ENCODE measurements at places on chromosomes 7 and 10.

DNA sequence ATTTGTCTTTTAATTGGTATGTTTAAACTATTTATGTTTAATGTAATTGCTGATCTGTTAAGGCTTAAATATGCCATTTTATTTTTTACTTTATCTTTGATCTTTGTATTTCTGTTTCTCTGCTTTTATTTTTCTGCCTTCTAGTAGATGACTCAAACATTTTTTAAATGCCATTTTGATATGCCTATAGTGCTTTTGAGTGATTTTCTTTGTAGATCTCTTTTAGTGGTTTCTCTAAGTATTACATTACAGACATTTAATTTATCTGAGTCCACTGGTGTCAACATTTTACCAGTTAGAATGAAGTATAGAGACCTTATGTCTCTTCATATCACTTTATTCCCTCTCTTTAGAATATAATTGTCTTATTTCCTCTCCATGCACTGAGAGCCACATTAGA, 32.7 kb downstream of the IL6 start:
- DNase-seq, result no peak

DNA sequence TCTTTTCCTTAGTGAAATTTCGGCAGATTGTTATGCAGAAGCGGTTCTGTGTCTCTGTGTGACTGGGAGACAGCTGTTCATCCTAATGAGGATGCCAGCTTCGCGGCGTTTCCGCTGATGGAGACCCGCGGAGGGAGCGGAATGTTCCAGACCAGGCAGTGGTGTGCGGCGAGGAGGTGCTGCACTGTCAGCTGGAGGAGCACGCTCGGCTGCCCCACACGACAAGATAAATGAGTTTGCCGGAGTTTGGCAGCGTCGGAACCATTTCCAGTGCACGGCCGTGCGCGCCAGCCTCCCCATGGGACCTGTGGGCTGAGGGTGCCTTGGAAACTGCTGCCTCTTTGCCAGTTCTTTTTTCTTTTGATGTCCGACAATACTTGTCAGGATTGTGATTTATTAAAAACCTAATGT, 64.6 kb downstream of the WDR37 start:
- DNase-seq, result no peak

GRCh38 chr7:6520163-6520981, 30.9 kb downstream of the GRID2IP start:
- DNase-seq, result no peak

DNA sequence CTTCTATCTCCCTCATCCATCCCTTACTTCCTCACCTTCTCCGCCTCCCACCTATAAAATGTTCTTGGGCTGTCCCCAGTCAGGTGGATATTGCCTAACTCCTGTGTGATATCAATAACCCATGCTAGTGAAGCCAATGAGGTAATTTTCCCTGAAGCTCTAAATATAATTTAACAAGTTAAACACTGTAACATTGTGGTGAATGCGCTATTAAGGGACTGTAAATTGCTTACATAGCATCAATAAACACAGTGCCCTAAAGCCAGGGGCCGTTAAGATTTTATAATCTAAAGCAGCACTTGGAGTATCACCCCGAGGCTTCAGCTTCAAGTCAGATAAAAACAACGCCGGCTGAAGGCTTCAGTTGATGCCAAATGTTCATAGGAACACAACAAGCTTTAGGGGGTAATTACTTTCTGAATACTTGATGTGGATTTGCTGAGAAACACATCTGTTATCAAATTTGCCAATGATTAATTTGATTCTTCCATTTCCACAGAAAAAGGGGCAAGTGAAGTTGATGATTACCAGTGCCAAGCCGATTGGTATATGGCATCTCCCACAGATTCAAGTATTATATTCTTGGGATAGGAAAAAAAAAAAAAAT, 138.4 kb downstream of the CREB5 start:
- no peak for DNase-seq

GRCh38 chr7:1170741-1171501, 10.9 kb upstream of the ZFAND2A start:
- DNase-seq, result no peak

DNA sequence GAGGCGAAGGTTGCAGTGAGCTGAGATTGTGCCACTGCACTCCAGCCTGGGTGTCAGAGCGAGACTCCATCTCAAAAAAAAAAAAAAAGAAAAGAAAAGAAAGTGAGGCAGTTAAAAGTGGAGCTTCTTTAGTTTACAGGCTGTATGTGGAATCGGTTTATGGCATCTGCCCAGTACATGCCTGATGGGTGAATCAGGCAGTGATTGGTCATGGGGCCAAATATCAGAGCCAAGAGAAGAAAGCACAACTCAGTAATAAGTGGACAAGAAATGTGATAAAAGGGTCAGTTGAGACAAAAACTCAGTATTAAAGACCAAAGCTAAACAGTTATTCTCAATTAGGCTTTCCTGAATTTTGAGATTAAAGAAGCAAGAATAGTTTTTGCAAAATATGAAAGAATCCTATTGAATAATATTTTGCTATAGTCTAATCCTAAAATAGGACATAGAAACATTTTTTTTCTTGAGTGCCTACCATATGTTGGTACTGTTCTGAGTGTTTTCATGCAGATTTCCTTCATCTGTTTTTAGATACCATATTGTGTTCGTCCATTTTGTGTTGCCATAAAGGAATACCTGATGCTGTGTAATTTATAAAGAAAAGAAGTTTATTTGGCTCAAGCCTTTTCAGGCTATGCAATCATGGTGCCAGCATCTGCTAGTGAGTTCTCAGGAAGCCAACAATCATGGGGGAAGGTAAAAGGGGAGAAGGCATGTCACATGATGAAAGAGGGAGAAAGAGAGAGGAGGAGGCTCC, 14.4 kb downstream of the CDC14C start:
- no peak for DNase-seq

DNA sequence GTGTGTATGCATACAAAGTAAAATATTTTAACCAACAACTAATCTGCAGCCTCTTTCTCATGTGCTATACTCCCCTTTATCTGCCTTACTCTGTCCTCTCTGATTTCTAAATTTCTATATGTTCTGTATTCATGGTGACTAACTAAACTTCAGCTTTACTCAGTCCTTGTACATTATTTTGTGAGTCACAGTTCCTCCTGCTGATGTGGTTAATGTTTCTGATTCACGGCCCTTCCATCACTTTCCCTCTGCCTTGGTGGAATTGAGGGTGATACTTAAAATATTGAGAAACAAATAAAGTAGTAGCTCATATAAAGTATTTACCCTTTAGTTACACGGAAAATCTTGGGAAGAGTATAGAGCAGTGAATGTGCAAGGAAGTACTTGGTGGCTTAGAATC, 899.1 kb upstream of the ZWINT start:
- no peak for DNase-seq

- DNase-seq, result no peak
These were observed 90.4 kb downstream of the BMS1 start for GRCh38 chr10:42872865-42873435.

DNA sequence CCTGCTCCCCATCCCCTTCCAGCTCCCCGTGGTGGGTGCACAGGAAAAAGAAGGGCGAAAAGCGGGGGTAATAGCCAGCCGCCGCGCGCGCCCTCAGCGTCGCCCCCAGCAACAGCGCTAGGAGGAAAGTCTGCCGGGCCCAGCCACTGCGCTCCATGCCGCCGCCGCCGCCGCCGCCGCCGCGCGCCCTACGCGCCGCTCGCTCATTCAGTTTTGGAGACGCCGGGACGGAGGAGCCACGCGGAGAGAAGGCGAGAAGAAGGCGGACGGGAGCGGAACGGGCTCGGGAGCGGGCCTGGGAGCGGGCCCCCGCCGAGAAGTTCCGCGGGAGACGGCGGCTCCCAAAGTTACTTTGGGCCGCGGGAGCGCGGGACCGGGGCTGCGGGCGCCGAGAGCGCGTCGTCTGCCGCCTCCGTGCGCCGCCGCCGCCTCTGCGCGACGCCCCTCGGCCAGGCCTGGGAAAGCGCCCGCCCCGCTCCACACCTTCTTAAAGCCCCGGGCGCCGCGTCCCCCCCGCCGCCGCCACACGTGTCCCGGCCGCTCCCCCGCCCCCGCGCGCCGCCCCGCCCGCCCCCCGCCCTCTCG, at the start of gene RELN:
Gene RELN, minus strand, starts transcription at position 459 of the 585 bp plus-strand sequence. Its CDS starts 302 bp downstream, at position 157.
- DNase-seq, result no peak

DNA sequence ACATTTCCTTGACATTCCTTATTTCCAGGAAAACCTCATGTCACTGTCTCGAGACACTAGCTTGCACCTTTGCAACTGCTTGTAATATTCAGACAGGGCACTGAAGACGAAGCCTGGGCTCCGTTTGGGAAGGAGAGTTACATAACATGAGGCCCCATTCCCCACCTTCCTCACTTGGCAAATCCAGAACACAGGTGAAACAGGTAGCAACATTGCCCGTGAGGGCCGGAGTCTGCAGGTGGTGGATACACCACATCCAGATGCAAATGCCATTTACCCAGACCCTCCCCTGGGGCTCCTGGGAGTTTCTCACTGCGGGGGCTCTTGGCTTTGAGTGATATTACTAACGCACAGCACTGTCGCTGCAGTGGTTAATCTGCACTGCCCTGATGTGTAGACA, 491.0 kb downstream of the PTPRN2 start:
- DNase-seq, result no peak

DNA sequence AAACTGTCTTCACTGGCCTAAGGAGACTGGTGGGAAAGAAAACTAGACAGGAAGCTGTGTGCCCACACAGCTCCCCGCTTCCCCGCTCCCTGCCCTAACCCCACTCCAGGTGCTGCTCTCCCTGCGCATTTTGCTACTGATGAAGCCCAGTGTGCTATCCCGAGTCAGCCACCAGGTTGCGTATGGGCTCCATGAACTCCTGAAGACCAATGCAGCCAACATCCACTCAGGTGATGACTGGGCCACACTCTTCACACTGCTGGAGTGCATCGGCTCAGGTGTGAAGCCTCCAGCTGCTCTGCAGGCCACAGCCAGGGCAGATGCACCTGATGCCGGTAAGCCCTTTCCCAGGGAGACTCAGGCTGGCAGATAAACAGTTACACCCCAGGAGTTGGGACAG, 20.3 kb upstream of the NFKB2 start:
- DNase-seq, result no peak

GRCh38 chr10:124283215-124283948, 135.3 kb downstream of the OAT start:
- DNase-seq, result no peak

DNA sequence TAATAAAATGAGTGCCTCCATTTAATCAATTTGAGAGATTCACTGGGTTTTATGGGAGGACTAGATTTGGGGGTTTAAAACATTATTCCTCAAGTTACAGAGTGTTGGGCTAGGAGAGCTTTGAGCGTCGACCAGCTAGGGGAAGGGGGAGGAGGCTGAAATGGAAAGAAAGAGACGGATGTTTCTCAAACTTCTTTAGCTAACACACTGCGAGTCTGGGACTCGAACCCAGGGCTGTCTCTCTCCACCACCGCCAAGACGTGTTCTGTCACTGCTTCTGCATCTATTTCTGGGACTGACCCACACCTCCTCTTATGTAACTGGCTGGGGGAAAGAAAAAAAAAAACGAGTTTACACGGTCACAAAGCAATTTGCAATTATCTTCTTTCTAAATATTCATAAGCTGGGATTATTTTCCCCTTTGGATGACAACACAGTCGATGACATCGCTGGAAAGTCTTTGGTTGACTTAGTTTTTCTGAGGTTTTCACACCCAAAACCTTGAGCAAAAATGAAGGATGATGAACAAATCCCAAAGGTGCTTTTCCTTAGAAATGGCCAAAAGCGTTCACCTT, 27.2 kb downstream of the CHST15 start:
- DNase-seq, result no peak

DNA sequence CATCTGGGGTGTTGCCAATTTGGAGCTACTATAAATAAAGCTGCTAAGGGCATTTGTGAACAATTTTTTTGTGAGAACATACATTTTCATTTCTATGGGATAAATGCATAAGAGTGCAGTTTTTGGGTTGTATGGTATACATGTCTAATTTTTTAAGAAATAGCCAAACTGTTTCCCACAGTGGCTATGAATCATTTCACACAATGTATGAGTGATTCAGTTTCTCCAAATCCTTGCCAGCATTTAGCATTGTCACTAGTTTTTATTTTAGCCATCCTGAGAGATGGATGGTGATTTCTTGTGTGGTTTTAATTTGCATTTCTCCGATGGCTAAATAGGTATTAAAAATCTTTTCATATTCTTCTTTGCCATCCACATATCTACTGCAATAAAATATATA, 105.3 kb downstream of the AMPH start:
- no peak for DNase-seq

DNA sequence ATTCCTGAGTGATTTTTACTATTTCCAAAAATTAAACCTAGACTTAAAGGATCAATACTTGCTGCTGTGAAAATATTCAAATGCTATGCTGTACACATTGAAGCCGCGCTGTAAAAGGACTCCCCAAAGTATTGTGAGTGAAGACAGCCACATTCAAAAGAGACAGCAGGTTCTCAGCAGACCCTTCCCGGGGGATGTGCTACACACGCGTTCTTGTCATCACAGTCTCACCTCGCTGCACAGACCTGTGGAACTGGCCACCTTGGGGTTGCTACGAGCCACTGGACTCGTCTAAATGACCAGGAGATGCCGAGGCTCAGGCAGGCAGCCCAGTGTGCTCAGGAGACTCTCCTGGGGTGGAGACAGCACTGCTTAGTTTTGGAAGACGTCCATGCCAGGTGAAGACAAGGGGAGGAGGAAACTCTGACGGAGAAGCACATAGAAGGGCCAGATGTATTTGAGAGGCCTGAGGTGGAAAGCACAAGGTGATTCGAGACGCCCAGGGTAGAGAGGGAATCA, 367.7 kb upstream of the SHH start:
- DNase-seq, result no peak

DNA sequence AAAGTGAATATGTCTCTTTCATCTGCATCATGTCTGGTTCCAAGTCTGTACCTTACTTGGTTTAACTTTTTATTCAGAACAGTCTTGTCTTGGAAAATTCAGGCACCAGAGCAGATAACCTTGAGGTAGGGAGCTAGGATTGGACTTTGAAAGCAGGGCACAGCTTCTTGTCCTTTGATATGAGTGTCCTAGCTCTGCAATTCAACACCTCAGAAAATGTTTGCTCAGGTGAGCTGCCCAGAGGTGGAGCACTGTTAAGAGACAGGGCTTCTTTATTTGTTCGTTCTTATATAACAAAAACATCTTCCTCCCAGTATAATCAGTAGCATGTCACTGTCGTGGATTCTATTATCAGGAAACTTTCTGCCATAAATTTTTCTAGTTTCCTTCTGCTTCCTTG, 118.3 kb downstream of the LRRC4 start:
- no peak for DNase-seq

DNA sequence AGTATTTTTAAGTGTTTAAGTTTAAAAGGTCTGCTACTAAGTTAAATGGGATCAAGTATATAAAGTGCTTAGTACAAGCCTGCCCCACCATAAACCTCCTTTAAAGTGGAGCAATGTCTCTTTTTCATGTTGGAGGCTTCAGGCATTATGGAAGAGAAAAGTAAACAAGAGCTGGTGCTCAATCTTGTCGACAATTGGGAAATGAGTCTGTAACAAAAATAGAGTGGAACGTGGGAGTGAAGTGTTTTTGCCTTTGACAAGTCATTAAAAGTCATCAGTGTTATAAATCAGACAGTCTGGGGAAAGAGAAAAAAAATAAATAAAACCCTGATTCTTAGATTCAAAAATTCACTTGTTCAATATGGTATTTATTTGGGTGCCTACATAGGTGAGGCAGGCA, 44.7 kb downstream of the DNAJC12 start:
- no peak for DNase-seq

Measured in stimulated activated naive CD4-positive, alpha-beta T cell (primary cell).